ENCODE measurements at places on chromosomes 13 and 19.

DNA sequence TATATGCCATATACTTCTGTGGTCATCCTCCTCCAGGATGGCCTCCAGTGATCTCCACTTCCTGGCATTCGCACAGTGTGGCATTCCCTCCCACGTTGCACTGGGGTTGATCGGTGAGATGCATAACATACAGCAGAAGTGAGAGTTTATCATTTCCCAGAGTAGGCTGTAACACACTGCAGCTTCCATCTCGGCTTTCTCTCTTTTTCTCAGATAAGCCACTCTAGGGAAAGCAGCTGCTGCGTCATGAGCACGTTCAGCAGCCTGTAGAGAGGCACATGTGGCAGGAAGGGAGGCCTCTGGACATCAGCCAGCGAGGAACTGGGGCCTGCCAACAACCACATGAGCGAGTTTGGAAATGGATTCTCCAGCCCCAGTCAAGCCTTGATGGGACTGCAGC is 807.1 kb downstream of the DIAPH3 start:
- no peak for DNase-seq

GRCh38 chr19:12205296-12205695 is 42.4 kb downstream of the ZNF136 start:
- DNase-seq = no peak

DNA sequence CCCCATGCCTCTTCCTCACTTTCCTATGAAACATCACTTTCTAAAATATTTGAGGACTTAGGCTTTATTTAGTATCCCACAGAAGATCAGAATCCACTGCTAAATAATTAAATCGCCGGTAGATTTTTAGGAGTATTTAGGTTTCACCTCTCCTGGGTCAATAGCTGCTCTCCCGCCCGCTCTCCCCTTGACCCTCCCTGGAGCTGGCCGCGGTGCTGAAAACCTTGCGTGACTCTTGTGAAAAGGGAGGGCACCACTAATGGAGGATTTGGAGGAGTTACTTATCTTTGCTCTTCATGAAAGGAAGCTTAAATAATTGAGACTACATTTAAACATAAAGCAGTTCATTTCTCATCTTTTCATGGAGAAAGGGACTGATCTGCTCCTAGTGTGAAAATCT is 14.1 kb downstream of the POU4F1 start:
- peak; percentile 25 for DNase-seq

DNA sequence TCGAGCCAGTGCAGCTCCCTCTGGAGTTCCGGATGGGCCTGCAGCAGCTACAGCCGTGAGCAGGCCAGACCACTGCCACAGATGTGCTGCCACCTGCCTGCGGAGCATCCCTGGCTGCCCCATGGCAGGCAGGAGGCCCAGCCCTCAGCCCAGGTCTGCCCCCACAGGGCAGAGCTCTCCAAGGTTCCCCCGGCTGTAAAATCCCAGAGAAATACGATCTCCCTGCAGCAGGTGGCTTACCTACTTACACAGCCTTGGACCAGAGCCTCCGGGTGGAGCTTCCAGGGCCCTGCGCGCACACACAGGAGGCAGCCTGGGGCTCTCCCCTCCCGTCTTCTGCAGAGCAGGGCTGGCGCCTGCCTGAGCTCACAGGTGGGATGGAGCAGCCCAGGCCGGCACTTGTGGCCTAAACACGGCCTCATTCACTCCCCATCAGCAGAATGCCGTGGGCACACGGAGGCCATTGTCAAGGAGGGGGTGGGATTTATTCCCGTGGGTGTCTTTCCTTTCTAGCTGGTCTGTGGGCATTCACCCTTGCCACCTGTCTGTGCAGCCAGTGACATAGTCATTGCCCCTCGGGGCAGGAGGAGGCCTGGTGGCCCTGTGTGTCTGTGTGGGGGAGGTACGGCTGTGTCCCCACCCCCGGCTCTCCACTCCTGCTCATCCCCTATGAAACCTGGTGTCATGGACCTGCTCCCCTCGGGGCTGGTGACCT is 118.0 kb downstream of the KDM4B start:
- DNase-seq = no peak

DNA sequence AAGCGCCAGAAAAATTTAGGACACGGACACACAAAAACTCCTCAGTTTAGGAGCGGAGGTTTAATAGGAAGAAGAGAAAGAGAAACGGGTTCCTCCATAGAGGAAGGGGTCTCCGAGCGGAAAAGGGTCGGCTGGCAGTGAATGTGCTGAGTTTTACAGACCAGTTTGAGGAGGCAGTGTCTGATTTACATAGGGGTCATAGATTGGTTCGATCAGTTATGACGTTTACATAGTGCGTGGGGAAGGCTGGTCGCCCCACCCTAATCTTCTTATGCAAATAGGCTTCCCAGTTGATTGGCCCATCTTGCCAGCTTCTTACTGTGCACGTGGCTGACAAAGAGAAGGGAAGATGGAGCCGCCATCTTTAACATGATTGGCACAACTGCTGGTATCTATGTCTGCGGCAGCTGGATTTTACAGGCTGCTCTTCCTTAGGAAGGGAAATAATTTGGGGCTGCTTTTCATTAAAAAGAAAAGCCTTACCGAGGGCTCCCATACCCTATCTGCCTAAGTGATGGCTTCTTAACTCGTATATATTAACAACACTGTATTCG is 1.2 kb upstream of the ZNF225 start:
- DNase-seq = peak; percentile 9

- no peak for DNase-seq
Observed at GRCh38 chr13:47813718-47814117, 187.4 kb downstream of the SUCLA2 start.

DNA sequence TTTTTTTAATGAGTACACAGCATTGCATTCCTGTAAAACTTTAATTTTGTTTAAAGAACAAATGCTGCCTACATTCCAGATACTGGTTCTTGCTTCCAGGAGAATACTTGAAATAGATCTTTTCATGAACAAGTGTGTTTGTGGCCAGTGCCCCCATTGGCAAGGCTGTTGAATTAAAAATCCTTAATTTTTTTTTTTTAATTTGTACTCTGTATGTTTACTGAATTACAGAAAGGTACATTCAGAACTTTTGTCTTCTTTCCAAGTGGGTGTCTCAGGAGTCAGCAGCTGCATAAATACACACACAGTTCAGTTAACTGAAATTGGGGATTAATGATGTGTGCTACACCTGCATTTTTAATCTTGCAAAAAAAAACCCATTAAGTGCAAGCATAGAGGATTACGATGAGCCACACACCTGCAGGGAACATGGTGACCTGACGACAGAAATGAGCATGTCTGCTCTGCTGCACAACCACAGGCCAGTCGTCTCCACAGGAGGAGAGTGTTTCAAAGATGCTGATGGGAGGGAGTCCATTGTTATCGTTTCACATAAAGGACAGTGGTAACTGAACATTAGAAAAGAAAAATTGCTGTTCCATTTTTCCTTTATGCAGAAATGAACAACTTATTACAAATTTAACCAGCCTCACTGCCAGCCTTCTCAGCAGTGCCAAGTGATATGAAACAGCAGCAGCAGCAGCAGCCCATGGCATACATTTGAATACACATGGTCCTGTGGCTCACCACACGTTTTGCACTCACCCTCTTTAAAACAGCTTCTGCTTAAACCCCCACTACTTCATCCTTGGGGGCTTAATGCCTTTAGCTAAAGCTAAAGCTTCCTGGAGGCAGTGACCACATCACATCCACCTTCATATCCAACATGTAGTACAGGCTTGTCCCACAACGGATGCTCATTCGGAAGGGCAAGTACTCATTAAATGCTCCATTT is 72.3 kb upstream of the RFC3 start:
- DNase-seq = no peak

DNA sequence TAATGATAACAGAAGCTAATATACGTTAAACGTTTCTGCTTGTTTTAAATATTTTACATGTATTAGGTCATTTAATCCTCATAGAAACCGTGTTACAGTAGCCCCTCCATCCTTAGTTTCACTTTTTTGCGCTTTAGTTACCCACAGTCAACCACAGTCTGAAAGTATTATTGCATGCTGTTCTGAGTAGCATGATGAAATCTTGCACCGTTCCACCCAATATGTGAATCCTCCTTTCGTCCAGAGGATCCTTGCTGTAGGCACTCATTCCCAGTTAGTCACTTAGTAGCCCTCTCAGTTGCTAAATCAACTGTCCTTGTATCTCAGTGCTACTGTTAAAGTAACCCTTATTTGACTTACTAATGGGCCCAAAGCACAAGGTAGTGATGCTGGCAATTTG is 257.8 kb downstream of the ENOX1 start:
- no peak for DNase-seq

- DNase-seq = peak; percentile 98
Observed at GRCh38 chr19:12945479-12946091, at the start of gene RAD23A. Gene RAD23A (plus strand): TSS chr19:12945862. CDS start chr19:12945949, 87 bp downstream.

DNA sequence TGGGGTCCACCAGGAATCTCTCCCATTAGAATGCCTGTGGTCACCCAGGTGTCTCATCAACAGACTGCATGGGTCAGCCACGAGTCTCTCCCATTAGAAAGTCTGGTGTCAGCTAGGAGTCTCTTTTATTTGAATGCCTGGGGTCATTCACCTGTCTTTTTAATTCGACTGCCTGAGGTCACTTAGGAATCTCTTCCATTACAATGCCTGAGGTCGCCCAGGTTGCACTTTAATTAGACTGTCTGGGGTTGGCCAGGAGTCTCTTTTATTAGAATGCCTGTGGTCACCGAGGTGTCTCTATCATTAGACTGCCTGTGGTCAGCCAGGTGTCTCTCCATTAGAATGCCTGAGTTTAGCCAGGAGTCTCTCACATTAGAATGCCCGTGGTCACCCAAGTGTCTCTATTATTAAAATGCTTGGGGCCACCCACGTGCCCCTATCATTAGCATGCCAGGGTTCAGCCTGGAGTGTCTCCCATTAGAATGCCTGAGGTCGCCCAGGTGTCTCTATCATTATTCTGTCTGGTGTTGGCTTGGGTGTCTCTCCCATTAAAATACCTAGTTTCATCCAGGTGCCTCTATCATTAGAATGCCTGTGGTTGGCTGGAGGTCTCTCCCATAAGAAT is 1474.3 kb downstream of the UQCRFS1 start:
- DNase-seq = no peak

All from COLO829 (cell line).